ENCODE measurements at places on chromosomes 1 and 21. TPM values are rescaled to one million over a fixed set of nuclear protein-coding genes. Genes with fewer than 3 reads are reported as not detected.
A peak's percentile ranks its signal among the peaks of the same experiment; 100 is the strongest.

The TSPAN2 gene
- 4.3 TPM for total RNA-seq

The RPTN gene
- not detected for total RNA-seq

The MTARC2 gene
- total RNA-seq, result 45.2 TPM

The RGSL1 gene
- total RNA-seq, result not detected

The ZSWIM5 gene
- 0.42 TPM for total RNA-seq

The SIPA1L2 gene
- total RNA-seq, result 28.3 TPM

The GJB3 gene
- not detected for total RNA-seq

The TENT5C gene
- 2.5 TPM for total RNA-seq

The ZNF593OS gene
- total RNA-seq, result not detected

The SPRR4 gene
- not detected for total RNA-seq

DNA sequence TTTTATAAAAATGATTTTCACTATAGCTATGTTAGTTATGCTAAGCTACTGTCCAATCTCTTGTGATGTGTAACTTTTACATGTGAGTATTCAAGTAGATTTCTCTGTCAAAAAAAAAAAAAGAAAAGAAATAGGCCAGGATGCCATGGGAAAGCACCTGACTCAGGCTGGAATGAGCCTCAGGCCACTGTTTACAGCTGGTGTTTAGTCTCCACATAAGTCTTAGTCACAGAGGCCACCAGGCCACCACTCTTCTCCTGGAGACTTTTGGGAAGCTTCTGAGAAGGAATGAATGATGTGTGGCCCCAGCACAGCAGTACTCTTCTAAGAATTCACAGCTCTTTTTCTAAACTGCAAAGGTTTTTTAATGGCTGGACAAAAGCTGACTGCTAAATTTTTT is 48.9 kb downstream of the CHML start:
- DNase-seq, result no peak

GRCh38 chr1:104906141-104906540 is 1156.4 kb downstream of the AMY1C start:
- DNase-seq, result no peak

GRCh38 chr1:6586404-6586816 is 6.6 kb downstream of the ZBTB48 start:
- no peak for DNase-seq

GRCh38 chr1:82405333-82405732 is 604.6 kb downstream of the ADGRL2 start:
- DNase-seq, result no peak

DNA sequence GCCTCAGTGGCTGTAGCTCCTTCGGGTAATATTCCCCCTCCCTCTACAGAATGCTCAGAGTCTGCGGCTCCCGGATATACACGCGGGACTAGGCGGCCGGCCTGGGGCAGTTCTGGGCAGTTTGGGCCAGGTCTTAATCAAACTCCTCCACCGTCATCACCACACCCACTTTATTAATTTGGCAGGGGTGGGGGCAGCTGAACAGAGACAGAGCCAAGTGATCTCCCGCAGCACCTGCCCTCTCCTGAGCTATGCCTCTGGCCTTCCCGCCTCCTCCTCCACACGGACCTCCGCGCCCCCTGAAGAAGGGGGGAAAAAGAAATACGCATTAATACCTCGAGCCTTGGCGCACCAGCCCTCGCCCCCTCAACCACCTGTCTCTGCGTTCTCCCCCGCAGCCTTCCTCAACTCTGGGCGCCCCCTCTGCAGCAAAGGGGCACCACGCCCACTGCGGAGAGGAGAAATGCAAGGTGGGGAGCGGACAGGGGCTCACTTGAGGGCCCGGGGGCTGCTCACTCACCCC is 42.6 kb downstream of the CD34 start:
- DNase-seq, result peak; percentile 89

GRCh38 chr21:37231249-37231645 is 35.9 kb downstream of the VPS26C start:
- DNase-seq, result peak; percentile 77

DNA sequence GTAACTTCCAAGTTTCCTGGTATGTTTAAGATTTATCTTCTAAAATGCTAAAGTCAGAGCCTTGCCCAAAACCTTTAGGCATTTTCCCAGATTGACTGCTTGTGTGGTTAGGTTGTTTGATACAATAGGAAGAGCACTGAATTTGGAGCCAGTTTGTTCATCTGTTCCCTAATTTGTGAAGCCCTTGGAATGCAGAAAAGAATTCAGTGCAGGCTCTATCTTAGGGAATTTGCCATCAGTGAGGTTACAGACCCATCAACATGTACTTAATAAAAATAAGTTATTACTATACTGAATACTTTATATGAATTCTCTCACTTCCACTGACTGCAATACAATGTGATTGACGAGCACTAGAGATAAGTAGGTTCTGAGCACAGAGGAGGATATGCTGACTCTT is 120.2 kb downstream of the PIK3R3 start:
- DNase-seq, result no peak

GRCh38 chr1:198496216-198497143 is 44.0 kb downstream of the ATP6V1G3 start:
- DNase-seq, result no peak

- DNase-seq, result no peak
Observed at GRCh38 chr1:239807361-239807760, 284.3 kb upstream of the FMN2 start.

DNA sequence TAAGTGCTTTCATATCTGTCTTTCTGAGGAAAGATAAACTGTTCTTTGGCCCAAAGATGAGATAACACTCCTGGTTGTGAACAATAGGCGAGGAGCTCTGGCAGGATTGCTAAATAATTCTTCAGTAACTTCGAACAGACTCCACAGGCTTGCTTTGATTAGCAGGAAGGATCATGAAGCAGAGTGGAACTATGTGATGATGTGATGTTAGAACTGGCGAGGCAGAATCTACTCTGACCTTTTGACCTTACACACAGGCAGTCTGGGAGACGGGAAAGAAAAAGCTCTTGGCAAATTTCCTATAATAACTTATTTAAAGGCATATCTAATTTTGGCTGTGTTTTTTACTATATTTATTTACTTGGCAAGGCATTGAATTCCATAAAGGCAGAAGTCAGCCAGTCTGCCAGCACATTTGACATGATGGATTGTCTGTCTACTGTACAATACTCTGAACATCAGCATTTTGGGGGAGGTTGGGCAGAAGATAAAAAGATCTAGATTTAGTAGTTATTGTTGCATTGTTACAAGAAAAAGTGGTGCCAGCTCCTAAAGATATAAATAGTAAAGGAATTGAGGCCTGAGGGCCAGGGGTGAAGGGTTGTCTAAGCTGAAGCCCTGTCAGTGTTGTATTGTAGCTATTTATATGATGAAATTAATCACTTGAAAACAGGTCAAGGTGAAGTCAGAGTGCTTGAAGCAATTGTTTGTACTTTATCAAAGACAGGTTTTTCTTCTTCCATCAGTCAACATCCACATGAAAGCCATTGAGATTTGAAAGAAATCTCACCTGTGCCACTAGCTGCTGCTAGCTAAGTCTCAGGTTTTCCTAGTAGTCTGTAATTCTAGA is 708.8 kb downstream of the LTN1 start:
- no peak for DNase-seq

DNA sequence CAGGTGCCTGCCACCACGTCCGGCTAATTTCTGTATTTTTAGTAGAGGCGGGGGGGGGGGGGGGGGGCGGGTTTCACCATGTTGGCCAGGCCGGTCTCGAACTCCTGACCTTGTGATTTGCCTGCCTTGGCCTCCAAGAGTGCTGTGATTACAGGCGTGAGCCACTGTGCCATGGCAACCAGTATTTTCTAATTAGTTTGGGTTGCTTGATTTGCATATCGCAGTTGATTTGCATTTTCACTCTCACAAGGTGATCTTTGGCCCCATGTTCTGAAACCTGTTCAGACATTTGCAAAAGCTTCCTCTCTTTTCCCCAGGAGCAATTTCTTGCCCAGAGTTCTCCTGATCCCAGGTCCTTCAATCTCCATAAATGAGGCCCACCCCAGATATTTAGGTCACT is 1.7 kb downstream of the TOR3A start:
- no peak for DNase-seq

- DNase-seq, result peak; percentile 94
Observed at GRCh38 chr21:44297525-44298290, 2.1 kb upstream of the PFKL start.

DNA sequence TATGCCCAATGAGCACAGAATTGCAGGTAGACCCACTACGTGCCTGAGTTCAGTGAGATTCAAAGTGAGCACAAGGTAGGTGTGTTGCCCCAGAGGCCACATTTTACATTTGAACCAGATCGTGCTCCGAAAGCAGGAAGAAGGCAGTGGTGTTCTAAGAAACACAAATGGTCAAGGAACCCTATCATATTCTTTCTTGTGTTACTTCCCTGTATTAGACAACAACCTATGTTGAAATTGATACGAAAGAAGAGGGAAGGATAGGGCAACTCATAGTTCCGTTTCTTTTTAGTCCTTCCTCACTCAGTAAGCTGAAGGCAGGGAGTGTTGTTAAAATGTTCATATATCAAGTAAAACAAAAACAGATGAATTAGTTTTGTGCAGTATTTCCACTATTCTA is 33.9 kb downstream of the OLFML2B start:
- peak; percentile 5 for DNase-seq

GRCh38 chr21:29181799-29182470 is 51.5 kb downstream of the MAP3K7CL start:
- no peak for DNase-seq

DNA sequence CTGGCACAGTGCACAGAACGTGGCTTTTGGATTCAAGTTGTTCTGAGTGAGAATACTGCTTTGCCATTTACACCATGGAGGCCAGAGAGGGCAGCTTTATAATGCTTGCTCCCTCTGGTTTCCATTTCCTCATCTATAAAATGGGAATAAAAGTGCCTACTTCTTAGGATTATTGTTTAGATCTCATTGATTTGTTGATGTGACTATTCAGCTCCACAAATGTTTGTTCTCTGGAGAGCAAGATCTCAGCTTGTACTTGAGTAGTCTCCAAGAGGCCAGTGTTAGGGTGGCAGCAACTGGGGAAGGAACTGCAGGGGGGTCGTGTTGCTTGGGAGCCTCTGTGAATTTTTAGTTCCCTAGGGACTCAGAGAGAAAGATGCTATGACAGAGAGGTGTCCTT is 55.2 kb downstream of the YARS1 start:
- no peak for DNase-seq

DNA sequence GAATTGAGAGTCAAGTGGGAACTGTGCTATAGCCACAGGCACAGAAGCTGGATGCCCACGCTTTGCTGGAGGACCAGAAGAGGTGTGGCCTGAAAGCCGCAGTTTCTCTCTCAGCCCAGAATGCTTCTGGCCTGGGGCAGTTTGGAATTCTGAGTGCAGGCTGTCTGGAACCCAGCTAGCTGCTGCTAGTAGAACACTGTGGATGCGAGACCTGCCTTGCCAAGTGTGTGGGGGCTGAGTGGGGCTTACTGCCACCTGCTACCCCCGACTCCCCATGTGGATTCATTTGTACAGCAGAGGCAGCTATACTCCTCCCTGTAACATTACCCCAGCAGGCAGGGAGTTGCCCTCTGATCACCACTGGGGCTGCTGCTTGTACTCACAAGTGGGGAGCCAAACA is 12.2 kb downstream of the ADAMTS1 start:
- DNase-seq, result no peak

GRCh38 chr1:41046347-41046775 is 24.8 kb upstream of the SLFNL1 start:
- no peak for DNase-seq

DNA sequence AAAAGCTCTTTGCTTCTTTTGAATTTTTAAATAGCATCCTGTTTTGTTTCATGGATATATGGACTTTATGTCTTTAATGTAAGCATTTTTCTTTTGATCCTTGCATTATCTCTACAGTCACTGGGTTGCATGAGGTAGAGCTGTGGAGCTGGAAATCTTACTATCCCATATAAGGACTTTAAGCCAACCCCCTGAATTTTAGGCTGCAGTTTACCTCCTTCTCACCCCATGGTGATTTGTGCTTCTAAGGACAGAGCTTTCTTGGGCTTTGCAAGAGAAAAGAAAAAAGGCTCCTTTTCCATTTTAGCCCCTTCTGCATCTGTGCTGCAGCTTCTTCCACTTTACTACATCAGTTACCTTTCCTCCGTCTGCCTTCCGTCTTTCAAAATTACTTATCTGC is 373.8 kb downstream of the HHAT start:
- DNase-seq, result no peak

DNA sequence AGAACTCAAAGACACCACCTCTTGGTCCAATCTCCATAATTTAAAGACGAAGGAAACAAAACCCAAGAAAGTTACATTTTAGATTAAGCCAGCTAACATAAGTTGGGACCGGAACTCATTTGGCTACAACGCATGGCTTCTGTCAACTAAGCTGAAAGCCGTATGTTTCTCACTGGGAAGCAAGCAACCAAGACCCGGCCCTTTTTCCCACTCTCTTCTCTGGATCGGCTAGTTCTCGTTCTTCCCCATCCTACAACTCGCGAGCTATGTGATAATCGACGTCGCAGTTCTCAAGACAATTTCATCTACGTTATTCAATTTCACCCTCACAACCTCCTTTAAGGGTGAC is 601 bp downstream of the CCT8 start:
- DNase-seq, result no peak

DNA sequence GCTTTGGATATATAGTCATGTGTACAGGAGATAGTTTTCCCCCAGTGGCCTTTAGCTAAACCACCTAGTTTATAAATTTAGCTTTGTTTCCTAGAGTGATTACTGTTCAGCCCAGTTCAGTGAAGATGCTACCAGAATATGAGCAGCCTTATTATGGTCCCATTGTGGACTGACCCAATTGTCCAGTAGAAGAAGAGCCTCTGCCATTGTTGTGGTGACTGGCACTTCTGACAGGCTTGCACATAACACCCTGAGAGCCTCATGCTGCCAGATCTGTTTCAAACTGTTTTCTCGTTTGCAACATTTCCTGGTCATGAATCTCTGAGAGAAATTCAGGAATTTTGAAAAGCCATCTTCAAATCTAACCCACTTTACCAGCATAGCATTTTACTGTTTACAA is 20.6 kb downstream of the KPNA6 start:
- no peak for DNase-seq

GRCh38 chr1:67274623-67275325 is 32.9 kb upstream of the IL12RB2 start:
- no peak for DNase-seq

All from mesenteric fat pad (tissue), 1 donor.